AG10803 (cell line): ENCODE measurements at places on chromosomes 5 and 9.

DNA sequence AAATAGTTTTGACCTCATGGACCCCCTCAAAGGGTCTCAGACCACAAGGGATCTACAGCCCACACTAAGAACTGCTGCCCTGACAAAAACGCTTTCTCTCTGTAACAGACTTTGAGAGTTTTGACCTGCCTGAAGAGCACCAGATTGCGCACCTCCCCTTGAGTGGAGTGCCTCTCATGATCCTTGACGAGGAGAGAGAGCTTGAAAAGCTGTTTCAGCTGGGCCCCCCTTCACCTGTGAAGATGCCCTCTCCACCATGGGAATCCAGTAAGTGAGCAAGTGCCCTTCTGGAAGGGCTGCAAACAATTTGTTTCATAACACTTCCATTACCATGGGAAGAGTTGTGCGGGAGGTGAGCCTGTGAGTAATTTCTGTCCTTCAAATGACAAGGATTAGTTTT is 6.0 kb downstream of the PTTG1 start:
- no peak for DNase-seq

- no peak for DNase-seq
Observed at GRCh38 chr5:22044229-22044628, 808.9 kb downstream of the CDH12 start.

DNA sequence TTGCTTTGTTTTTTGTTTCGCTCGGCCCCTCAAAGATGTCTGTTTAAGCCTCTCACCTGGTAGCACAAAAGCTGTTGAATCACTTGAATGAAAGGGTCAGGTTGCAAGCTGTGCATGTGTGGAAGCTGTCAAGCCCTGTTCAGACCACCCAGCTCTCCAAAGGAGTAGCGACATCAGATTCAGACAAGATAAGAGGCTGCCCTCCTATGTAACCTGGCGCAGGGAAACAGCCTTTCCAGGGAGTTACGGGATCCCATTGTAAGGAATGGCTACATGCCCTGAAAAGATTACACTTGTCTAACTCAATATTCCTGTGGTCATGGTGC is 2.9 kb downstream of the FREM1 start:
- DNase-seq, result no peak

GRCh38 chr5:143534761-143535154 is 131.3 kb upstream of the NR3C1 start:
- no peak for DNase-seq

DNA sequence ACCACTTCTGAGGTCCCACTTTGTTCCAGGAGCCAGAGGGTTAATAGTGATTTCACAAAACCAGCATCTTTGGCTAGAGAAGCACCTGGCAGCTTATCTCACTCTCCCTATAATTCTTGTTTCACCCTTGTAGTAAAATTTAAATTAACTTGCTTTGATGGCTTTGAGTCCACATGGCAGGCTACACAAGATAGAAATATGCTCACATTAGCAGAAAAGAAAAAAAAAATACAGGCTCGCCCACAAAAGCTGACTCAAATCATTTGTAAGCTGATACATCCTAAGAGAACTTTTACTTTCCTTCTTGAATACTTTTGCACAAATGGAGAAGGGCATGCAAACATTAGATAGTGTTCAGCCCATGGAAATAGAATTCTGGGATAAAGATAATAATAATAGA is 36.2 kb downstream of the TNFSF15 start:
- DNase-seq, result peak; percentile 29

GRCh38 chr9:10032166-10032565 is 580.6 kb downstream of the PTPRD start:
- no peak for DNase-seq

- peak; percentile 40 for DNase-seq
Observed at GRCh38 chr5:122152266-122152900, 23.0 kb downstream of the ZNF474 start.

- DNase-seq, result no peak
Observed at GRCh38 chr5:171771856-171772255, 13.8 kb upstream of the SMIM23 start.

- no peak for DNase-seq
Observed at GRCh38 chr9:6893350-6894131, 135.8 kb downstream of the KDM4C start.

DNA sequence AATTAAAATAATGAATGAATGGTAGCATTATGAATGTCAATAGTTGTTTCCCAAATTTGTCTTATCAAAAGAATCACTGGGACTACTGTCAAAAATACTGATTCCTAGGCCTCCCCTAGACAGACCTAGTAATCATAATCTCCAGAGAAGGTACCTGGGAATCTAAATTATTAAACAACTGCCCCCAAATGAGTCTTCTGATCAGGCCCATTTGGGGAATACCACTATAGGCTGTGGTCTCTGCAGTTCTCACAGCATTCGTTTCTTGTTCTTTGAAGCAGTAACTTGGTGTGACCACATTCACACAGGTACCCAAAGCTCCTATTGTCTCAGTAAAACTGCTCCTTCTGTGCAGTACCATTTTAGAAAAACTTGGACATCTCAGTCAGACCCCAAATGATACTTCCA is 230.9 kb downstream of the PIK3R1 start:
- DNase-seq, result no peak

- peak; percentile 66 for DNase-seq
Observed at GRCh38 chr5:67095346-67096171, 101.0 kb downstream of the CD180 start.

- peak; percentile 81 for DNase-seq
Observed at GRCh38 chr5:79229357-79230174, 6.4 kb upstream of the JMY start.

- DNase-seq, result peak; percentile 30
Observed at GRCh38 chr5:14143841-14144585, 871 bp downstream of the TRIO start.

DNA sequence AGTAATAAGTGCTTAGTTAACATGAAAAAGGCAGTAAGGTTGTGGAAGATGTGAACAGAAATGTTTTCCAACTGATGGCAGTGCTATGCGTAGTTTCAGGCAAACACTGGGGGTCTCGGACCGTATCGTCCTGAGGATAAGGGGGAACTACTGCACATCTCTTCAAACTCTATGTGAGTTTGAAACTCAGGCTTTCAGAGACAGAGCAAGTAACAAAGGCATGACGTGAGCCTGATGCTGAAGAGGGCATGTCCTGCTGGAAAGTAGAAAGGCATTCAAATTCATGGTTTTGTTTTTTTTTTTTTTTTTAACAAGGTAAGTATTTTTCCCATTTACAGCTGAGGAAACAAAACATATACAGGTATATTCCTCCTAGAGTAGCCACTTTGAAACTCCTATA is 59.9 kb downstream of the TRIM36 start:
- DNase-seq, result no peak

DNA sequence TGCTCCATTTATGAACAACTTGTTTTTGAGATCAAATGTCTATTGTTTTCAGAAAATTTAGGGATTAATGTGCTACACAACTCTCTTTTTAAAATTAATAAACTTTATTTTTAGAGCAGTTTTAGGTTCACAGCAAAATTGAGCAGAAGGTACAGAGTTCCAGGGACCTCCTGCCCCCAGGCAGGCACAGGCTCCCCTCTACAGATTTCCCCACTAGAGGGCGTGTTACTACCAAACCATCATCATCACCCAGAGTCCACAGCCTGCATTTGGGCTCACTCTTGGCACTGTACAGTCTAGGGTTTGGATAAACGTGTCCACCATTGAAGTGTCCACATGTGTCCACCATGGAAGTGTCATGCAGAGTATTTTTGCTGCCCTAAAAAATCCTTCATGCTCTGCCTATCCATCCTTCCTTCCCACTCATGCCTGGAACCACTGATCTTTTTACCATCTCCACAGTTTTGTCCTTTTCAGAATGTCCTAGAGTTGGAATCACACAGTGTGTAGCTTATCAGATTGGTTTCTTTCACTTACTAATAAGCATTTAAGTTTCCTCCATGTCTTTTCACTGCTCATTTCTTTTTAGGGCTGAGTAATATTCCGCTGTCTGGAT is 61.7 kb downstream of the MRPL36 start:
- DNase-seq, result peak; percentile 8

DNA sequence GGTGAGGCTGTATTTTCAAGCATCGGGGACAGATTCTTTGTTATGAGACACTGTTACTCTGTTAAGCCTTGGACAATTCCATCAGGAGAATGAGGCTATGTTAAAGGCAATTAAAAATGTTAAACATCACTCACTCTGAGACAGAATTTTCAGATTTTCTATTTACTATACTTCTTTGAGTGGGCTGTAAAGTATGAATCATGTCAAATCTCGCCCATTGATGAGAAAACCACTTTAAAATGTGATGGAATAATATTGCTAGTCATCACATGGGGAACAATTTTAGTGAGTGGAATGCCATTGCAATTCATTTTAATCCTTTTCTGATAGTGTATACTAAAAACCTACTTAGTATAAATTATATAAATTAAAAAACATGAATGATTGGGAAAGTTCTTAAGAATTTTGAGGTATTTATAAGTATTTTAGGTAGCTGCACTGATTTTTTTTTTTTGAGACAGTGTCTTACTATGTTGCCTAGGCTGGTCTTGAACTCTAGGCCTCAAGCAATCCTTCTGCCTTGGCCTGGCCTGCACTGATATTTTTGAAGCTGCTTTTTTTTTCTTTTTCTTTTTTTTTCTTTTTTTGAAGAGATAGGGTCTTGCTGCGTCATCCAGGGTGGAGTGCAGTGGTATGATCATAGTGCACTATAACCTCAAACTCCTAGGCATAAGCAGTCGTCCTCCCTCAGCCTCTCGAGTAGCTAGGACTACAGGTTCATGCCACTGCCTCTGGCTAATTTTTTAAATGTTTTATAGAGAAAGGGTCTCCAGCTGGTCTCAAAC is 73.2 kb downstream of the KIAA1958 start:
- DNase-seq, result no peak

- DNase-seq, result no peak
Observed at GRCh38 chr5:122683631-122684030, 91.2 kb upstream of the SNX2 start.

DNA sequence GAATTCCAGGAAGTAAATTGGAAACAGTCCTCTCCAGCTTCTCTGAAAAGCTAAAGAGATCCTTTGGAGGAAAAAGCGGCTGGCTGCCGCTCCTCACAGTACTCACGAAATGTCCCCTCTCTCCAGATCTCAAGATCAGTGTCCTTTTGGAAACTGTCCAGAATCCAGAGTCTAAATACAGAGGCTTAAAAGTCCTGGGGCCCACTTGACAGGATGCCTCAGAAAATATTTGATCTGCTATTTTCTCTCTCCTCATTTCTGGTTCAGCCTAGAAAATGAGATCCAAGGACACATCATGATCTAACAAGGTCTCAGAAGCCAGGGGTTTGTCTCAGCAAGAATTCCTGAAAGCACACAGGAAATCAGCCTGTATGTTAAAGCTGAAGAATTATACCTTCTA is 7.2 kb downstream of the C1QTNF2 start:
- peak; percentile 17 for DNase-seq

GRCh38 chr9:99050292-99050911 is 54.5 kb upstream of the TGFBR1 start:
- no peak for DNase-seq

GRCh38 chr5:155103146-155103545 is 89.6 kb downstream of the KIF4B start:
- DNase-seq, result peak; percentile 16

- DNase-seq, result no peak
Observed at GRCh38 chr5:123605822-123606221, 93.8 kb downstream of the CSNK1G3 start.

GRCh38 chr5:58887721-58888409 is 305.0 kb downstream of the RAB3C start:
- DNase-seq, result no peak

GRCh38 chr5:108461628-108462367 is 79.9 kb upstream of the FBXL17 start:
- DNase-seq, result peak; percentile 62

DNA sequence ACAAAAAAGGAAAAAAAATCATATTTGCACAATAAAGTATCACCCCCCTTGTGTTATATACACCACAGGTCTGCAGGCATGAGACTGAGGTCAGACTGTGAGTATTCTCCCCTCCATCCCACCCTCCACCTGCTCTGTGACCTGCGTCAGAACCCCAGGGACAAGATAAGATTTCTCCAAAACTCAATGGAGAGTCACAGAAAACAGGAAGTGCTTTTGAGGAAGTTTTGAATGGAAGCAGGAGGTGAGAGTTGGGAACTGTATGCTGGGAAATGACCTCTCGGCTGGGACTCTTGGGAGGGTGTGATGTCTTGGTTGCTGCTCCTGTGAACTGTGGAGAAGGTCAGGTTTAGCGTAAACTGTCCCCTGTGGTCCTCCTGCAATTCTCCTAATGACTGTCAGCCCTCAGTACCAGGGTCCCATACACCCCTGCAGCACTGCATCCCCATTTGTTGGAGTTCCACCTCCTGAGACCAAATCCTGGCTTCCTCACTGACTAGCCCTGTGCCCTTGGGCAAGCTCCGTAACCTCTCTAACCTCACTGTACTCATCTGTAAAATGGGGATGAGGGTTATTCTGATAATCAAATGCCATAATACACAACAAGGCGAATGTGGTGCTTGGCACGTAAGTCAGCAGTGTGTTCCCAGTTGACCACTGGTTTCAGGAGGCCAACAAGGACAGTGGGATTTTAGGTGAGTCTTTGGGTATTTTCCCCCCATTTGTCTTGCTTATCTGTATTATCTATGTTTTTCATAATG is 6.9 kb upstream of the CTSL start:
- DNase-seq, result no peak

DNA sequence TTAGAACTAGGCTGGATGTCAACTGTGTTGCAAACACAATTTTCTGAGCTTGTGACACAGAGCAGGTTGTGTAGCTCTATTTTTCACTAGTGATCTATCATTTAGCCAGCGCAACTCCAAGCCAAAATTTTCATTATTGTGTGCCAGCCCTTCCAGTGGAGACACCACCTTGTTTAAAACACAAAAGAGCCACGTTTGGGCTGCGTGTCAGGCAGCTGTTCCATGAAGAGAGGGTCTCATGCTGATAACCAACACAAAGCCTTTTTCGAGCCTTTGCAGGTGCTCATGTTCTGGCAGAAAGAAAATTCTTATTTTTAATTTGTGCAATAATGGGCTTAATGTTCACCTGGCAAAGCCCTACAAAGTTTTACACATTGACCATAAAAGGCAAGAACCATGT is 237.6 kb upstream of the RGMB start:
- DNase-seq, result no peak

DNA sequence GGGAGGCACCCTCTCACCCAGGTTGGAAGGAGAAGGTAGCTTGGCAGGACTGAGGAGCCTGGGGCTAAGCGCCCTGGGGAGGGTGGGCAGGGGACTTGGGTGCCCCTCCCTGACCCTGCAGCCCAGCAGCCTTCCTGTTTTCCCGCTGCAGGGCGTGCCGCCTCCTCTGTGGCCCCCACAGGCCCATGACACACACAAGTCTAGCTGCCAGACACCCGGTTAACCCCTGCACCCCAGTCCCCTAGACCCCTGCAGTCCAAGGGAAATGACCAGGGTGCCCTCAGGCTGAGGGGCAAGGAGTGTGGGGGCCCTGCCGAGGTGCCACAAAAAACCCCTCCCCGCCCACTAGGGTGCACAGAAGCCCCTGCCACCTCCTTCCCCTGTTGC is 33.0 kb downstream of the GOLGA2 start:
- peak; percentile 48 for DNase-seq

GRCh38 chr9:126147186-126147935 is 179.3 kb upstream of the MVB12B start:
- DNase-seq, result no peak
